ENCODE measurements at places on chromosomes 11 and 22.

GRCh38 chr11:12120031-12121008 lies 9.9 kb downstream of the MICAL2 start:
- DNase-seq, result no peak

DNA sequence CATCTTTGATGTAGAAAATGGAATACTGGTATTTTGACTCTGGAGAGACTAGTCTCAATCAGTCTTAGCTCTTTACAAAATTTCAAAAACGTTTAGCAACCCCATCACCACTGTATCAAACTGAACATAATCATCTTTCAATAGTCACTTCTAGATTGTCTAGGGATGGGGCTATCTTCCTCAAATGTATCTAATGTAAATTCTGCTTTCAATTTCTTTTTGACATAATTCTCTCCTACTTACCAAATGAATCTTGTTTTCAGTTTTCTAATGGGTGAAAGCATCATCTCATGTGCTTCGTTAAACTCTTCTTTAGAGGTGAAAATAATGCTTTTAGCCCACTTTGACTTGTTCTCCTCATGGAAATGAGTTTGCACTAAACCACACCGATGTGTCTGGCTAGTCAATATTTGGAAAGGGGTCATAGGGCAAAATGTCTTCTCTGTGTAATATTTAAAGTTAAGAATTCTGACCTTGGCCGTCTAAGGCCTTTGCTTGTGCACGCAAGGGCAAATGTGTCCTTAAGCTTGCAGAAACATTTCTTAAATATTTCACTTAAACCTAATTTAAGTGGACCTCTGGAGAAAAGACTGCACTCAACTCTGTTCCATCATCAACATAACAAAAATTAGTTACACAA lies 5.2 kb downstream of the SIK3 start:
- no peak for DNase-seq

DNA sequence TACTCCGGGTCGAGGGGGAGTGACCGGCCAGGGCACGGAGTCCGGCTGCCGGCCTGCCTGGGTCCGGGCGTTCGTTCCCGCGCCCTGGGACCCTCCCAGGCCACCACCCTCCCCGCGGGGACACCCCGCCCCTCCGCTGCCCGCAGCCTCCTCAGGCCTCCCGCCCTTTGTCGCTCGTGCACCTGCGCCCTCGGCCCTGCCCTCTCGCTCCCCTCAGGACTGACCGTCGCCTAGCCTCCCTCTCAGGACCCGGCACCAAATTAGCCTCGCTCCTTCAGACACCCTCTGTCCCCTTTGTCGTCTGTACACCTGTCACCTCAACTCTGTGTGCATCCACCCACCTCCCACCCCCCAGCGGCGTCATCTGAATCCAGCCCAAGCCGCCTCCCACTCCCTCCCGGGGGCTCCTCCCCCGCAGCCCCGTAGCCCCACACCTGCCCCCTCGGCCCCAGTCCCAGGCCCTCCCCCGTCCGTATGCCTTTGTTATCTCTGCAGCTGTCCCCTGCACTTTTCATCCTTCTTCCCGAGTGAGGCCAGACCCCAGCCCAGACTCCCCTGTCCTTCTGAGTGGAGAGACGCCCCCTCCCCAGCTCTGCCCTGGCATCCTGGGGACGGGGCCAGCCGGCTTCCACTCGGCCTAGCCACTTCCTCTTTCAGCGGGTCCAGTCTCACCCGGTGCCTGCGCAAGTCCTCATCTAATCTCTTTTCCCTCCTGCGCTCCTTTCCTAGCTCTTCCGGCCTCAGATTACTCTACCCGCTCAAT lies 643 bp downstream of the TIGD3 start:
- DNase-seq, result no peak

- no peak for DNase-seq
Observed at GRCh38 chr11:9462806-9463537, 2.2 kb downstream of the ZNF143 start.

DNA sequence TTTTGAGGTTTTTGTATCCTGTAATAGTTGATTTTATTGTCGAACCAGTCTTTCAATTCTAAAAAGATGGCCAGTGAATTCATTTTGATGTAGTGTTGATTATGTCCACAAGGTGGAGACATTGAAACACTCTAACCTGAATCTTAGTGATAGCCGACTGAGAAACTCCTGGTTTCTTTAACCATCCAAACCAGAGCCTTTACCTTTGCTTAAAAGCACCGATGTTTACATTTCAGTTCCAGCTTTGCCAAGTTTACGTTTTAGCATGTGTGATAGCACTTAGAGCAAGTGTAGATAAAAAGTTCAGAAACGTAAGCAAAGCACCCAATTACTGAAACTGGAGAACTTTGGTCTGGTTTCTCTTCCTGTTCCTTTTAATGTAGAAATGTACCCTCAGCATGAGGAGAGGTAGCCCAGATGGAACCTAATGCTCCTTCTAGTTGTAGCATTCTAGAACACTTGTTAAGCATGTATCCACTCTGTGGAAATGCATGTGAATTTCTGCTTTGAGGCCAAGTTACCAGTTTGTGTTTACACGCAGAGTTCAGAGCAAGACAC lies 208.6 kb downstream of the DBX1 start:
- DNase-seq, result no peak

DNA sequence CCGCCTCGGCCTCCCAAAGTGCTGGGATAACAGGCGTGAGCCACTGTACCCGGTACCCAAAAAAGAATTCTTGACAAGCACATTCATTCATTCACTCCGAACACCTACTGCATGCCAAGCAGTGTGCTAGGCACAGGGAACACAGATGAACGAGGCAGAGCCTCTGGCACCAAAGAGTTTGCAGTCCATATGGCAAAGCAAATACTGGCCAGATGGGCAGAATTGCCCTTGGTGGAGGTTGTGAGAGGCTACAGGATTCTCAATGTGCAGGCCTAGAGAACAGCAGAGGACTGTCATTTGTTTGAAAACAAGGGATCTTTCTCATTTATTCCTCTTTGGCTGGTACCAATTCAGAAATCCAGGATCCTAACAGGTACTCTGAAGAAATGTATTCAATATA lies 27.5 kb upstream of the MTCH2 start:
- no peak for DNase-seq

DNA sequence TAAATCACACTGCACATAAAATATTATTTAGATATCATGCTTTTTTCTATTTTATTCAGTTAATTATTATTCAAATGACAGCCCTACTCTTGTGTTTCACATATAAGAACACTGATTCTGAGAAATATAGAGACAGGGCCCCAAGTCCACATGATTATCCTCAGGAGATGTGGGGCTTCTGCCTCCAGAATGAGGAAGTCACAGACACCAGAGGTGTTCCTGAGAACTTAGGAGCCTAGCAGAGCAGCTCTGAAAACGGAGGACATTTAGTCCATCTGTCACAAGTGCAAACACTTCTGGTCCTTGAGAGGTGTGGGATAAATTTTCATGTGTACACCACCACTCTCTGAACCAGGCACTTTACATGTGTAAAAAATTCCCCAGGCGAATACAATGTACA lies 26.2 kb downstream of the TRIM66 start:
- DNase-seq, result no peak

DNA sequence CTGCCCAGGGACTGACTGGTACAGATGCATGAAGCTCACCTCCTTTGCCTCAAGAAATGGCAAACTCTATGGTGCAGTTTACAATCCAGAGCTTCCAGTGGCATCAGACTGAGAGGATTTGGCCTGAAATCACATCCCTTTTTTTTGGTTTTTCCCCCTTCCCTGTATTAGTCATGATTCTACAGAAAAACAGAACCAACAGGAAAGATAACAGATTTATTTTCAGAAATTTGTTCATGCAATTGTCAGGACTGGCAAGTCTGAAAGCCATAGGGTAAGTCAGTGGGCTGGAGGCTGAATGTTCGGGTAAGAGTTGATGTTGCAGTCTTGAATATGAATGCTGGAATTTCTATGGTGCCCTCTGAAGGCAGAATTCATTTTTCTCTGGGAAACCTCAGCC lies 12.0 kb upstream of the ZDHHC13 start:
- DNase-seq, result no peak

- DNase-seq, result no peak
Observed at GRCh38 chr11:67056267-67057204, at the start of gene RHOD. Gene RHOD (plus strand): TSS chr11:67056847. CDS start chr11:67056903, 56 bp downstream.

DNA sequence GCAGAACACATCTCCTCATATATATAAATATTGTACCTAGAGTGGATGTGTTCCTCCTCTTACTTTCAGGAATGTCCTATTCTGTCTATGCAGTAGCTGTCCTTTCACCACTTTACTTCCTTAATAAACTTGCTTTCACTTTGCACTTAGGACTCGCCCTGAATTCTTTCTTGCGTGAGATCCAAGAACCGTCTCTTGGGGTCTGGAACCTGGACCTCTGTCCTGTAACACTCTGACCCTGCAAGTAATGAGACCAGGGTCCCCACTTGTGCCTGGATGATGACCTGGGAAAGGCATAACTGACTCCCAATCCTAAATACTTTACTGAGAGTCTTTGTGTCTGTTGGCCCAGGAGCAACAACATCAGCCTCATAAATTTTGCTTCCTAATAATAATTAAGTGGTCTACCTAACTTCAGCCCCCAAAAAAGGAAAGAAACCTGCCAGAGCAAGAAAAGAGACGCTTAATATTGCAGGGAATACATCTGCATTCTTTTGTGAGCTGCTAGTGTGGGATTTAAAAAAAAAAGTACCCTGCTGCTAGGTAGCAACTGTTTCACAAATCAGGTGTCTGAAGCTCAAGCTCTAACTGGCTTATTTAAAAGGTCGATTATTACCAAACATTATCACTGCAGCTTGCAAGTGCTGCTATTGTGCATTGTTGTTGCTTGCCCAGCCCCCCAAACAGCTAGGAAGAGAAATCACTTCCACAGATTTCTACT lies 69.3 kb downstream of the FAM168A start:
- DNase-seq, result no peak

- DNase-seq, result no peak
Observed at GRCh38 chr11:74397501-74398243, 561 bp downstream of the PGM2L1 start.

DNA sequence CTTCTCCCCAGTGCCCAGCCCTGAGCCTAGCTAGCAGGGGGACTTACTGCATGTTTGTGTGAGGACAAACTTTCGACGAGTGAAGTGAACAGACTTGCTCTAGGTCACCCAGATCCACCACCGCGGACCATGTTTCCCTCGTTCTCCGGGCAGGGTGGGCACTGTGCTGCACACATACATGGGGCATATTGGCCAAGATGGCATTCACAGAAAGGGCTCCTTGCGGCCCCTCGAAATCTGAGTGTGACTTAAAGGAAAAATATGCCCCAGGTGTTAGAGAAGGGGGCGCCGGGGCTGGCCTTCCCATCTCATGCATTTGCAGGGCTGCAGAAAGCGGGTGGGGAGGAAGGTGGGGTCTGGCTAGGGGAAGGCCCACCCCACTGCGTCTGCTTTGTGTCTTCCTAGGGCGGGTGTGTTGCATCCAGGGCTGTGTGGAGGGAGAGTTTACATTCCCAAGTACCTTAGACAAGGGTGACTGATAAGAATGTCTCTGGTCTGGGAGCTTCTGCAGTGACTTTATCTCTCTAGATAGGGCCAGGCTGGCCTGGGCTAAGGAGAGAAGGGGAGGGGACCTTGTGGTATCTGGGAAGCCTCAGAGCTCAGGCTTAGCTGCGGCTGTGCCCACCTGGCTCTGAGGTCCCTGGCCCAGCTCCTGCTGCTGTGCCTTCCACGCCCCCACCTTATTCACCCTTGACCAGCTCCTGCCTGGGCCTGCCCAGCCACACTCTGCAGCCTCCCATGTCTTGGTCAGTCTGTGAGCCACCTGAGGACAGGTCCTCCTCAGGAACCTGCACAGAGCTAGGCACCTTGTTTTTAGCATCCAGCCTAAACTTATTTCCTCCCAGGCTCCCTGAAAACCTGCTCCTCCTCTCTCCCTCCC lies 45.8 kb downstream of the LRRC32 start:
- no peak for DNase-seq

DNA sequence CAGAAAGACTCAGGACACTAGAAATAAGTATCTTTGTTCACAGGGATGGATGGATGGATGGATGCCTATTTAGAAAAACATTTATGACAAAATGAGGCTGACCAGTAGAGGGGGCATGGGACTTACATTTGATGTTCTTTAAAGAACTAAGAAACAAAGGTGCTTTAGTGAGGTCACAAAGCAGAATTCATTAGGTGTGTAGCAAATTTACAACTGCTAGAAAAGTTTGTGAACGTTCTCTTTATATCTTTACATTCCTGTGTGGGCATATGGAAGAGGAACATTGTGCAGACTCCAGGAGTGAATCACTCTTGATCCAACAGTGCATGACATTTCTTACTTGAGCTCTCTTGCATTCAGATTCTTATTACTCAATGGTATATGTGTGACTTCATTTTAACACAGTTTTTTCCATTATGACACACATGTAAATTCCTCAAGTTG lies 15.8 kb upstream of the SIK2 start:
- no peak for DNase-seq

GRCh38 chr22:22907551-22908494 lies 20.2 kb downstream of the IGLL5 start:
- DNase-seq, result no peak

- DNase-seq, result no peak
Observed at GRCh38 chr22:44118645-44119315, 61.9 kb upstream of the PARVG start.

DNA sequence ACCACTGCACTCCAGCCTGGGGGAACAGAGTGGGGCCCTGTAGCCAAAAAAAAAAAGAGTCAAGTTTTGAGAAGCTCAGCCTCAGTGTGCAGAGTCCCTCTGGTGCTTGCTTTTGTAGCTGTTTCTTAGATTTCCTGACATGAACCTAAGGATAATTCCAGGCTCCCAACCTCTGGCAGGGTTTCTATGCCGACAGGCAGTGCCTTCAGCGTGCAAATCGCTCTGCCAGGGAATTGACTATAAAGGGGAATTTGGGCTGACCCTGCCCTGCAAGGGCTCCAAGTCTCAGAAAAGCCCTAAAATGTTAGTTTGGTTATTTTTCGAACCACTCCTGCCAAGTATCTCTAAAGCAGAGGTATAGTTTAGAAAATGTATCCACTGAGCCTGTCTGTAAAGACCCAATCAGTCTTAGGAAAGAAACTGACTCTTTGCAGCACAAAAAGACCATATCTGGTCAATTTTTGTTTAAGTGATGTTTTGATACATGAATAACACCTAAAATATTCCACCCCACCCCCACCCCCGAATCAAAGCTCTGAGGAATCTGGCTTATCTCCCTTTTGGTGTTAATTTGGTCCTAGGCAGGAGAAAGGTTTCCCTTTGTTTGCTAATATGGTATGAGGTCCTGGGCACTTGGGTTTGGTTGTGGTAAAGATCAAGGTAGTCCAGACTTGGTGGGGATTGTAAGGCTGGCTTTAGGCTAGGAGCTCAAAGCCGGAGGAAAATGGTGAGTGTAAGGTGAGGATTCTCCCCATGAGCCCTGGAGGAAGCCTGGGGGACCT lies 49.7 kb downstream of the ANO1 start:
- no peak for DNase-seq

DNA sequence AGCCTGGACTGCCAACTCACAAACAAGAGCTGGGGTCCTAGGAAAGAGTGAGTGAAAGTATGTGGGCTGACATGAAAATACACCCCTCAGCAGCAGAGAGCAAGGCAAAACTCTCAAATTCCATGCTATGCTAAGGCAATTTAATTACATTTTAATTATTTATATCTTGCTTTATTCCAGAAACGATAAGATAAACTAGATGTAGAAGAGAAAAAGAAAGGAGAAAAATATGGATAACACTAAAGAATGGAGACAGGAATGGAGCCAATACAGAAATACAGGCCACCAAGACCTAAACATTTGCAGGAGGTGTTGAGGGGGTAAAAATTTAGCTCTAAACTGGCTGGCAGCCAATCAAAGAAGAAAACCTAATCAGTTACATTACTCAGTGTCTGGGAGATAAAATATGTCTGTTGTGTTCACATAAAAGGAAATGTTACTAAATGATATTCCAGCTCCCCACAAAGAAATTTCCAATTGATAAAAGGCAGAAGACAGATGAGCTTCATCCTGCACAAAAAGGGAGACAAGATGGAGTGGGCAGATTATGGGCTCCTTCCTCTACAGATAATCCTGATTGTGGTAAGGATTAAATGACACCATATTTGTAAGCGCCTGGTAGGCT lies 223.5 kb upstream of the BLID start:
- no peak for DNase-seq
